HT-29 (cell line): ENCODE measurements at places on chromosomes 5 and 9.
A peak's percentile ranks its signal among the peaks of the same experiment; 100 is the strongest.

DNA sequence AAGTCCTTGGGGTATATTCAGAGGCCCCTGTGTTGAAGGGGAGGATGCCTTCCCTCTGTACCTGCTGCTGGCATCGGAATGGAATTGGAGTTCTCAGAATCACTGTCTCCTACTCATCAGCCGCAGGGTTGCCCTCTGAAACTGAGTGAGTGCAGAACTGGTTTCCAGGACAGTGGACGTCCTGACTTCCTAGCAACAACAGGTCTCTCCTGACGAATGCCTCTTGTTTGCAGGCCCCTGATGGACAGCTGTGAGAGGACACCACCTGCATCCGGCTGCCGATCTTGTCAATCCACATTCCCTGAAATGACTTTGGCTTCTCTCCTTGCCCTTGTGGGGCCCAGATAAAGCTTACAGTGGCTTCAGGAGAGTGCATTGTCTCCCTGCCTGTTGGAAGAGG lies 274.5 kb downstream of the NSG2 start:
- no peak for DNase-seq

- peak; percentile 82 for DNase-seq
Observed at GRCh38 chr5:15013654-15014463, 142.3 kb upstream of the ANKH start.

GRCh38 chr9:116422119-116422979 lies 264.8 kb upstream of the TRIM32 start:
- DNase-seq, result no peak

DNA sequence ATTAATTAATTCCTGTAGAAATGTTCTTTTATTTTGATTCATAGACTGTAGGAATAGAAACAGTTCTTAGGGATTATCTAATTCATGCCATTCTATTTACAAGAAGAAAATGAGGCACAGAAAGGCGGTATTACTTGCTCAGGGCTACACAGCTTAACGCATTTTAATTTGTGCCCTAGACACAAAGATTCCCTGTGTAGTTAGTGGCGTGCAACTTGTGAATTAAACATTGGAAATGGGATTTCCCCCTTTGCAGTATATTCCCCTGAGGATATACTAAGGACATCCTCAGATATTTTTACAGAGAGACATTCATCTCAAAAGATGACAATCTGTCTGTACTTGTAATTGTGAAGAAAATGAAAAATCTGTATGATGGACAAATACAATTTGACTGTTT lies 108.1 kb downstream of the SGCD start:
- DNase-seq, result no peak

- DNase-seq, result peak; percentile 74
Observed at GRCh38 chr9:92501671-92502393, 19.5 kb upstream of the ASPN start.

- DNase-seq, result no peak
Observed at GRCh38 chr9:134468358-134468757, 142.1 kb downstream of the RXRA start.

GRCh38 chr5:159602434-159602833 lies 272.1 kb upstream of the IL12B start:
- DNase-seq, result no peak

GRCh38 chr5:133391354-133392136 lies 220.8 kb downstream of the FSTL4 start:
- DNase-seq, result no peak

GRCh38 chr5:150022158-150022531 lies 21.6 kb downstream of the HMGXB3 start:
- DNase-seq, result peak; percentile 74

DNA sequence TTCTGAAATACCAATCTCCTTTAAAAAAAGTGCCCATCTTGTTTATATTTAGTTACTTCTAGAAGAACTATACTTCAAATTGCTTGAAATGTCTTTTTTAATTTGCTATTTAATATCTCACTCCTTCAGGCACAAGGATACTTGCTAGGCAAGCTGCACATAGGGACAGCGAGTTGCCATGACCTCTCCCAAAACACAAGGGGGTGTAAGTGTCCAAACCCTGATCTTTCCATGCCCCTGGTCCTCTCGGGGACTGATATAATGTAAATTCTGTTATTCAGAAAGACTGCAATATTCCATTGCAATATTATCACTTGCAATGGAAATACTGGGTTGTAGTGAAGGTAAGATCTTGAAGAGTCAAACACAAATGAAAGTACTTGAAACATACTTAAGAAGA lies 480.4 kb downstream of the CETN3 start:
- no peak for DNase-seq

GRCh38 chr5:175337680-175338079 lies 106.3 kb downstream of the DRD1 start:
- DNase-seq, result no peak

DNA sequence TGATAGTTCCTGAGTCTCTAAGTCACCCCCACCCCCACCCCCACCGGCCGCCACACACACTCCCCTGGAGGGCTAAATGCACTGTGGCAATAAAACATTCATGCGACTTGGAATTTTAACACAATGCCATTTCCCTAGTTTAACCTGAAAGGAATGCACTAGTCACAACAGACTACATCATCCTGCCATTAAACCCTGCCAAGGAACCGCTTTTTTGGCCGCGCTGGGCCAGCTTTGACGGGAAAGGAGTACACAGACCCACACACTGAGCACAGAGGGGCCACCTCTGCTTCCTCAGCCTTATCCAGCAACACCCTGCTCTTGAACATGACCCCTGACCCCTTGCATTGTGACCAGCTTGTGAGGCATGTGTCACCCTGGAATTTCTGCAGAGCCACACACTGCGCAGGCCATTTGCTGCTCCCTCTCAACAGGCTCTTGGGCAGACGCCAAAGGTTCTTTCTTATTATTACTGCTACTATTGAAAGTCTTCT lies 165.3 kb downstream of the BNC2 start:
- no peak for DNase-seq

GRCh38 chr5:1318659-1319251 lies 23.9 kb upstream of the TERT start:
- no peak for DNase-seq

- DNase-seq, result no peak
Observed at GRCh38 chr5:143168921-143169810, 234.3 kb downstream of the NR3C1 start.

GRCh38 chr5:166287866-166288265 lies 2003.6 kb upstream of the WWC1 start:
- no peak for DNase-seq

DNA sequence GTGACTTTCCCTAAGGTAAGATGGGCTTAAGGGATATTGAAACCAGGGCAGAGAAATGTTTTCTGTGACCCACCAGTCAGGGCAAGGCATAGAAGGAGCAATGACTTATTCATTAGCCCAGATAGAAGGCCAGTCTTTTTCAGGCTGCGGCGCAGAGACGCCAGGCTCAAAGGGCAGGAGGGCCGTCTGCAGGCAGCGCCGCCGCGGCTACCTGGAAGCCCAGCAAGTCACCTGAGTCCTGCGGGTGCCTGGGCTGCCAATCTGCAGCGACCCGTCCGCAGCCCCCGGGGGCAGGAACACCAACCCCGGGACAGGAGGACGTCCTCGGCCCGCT lies 322 bp upstream of the SH3GL2 start:
- no peak for DNase-seq
